ENCODE measurements at places on chromosomes 7 and 10.

DNA sequence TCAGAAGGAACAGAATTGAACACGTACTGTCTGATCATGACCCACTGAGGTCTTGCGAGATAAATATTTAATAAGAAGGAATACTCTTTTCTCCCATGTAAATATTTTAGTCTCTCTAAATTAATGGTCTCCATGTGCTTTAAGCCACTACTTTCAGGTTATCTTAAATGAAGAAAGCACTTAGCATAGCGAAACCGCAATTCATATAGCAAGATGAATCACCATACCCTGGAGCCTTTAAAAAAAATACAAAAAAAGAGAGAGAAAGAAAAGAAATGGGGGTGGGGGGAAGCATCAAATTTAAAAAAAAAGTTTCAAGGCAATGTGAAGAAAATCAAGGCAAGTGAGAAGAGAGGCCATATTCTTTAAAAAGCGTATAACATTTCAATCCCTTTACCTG lies 82.5 kb downstream of the CTTNBP2 start:
- DNase-seq, result no peak

- no peak for DNase-seq
Observed at GRCh38 chr10:77091597-77092165, 545.9 kb downstream of the KCNMA1 start.

- peak; percentile 96 for DNase-seq
Observed at GRCh38 chr10:102151774-102152544, at the start of gene NOLC1. TSS of gene NOLC1 (plus strand) at chr10:102152389. CDS start at chr10:102152411, 22 bp downstream.

DNA sequence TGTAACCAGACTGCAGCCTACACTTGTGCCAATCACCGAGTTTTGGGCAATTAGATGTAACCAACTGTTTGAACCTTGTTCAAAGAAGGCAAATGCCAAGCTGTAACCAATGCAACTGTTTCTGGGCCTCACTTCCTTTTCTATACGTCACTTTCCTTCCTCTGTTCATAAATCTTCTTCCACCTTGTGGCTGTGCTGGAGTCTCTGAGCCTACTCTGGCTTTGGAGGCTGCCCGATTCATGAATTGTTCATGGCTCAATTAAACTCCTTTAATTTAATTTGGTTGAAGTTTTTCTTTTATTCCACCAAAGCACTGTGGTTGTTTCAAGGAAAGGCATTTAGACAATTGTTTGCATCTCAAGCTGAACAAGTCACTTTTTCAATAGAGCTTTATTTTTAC lies 43.5 kb upstream of the UCN3 start:
- DNase-seq, result no peak

- peak; percentile 82 for DNase-seq
Observed at GRCh38 chr10:100327007-100327717, 2.9 kb downstream of the PKD2L1 start.

GRCh38 chr7:83130191-83130590 lies 32.5 kb downstream of the PCLO start:
- DNase-seq, result no peak

DNA sequence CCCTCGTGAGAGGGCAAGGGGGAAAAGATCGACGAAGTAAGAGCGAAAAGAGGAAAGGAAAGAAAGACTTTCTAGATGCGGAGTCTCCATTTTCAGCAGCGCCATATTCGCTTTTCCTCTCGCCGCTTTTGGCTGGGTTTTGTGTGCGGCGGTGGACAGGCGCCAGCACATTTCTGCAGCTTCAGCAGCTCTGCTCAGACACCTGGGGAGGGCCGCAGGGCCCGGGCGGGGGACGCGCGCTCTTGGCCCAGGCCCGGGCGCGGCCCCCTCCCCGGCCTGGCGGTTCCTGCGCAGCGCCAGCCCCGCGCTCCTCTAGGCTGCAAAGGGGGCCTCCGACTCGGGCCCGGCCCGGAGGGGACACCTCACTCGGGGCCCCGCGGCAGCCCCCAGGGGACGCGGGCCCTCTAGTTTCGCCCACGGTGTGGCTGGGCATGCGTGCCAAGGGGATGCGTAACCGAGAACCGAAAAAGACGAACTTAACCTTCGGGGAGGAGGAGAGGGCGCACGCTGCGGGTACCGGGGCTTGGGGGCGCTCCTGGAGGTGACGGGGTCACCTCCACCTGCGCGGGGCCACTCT lies 34.5 kb upstream of the EBLN1 start:
- no peak for DNase-seq
